ENCODE measurements at places on chromosomes 2 and 18.

GRCh38 chr2:5123582-5124196 lies 568.5 kb upstream of the SOX11 start:
- DNase-seq = no peak

- DNase-seq = no peak
These were observed 11.3 kb downstream of the RAD51AP2 start for GRCh38 chr2:17506736-17507616.

DNA sequence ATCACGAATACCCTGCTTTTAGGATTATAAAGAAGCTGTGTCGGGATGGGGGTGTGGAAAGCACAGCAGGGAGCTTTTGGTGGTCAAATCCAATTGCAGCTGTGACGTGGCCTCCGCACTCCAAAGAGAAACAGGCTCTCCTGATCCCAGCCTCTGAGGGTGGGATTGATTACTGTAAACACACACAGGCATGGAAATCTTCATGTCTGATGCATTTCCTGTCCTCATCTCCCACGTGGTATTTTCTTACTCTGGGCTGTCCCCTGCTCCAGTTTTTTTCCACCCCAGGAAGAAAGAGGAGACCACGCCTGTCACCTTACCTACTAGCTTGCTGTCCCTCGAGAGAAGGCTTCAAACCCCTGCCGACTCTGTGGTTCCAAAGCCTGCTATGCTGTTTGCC lies 22.7 kb downstream of the RNF152 start:
- no peak for DNase-seq

GRCh38 chr2:188295067-188295685 lies 3.5 kb downstream of the GULP1 start:
- no peak for DNase-seq

DNA sequence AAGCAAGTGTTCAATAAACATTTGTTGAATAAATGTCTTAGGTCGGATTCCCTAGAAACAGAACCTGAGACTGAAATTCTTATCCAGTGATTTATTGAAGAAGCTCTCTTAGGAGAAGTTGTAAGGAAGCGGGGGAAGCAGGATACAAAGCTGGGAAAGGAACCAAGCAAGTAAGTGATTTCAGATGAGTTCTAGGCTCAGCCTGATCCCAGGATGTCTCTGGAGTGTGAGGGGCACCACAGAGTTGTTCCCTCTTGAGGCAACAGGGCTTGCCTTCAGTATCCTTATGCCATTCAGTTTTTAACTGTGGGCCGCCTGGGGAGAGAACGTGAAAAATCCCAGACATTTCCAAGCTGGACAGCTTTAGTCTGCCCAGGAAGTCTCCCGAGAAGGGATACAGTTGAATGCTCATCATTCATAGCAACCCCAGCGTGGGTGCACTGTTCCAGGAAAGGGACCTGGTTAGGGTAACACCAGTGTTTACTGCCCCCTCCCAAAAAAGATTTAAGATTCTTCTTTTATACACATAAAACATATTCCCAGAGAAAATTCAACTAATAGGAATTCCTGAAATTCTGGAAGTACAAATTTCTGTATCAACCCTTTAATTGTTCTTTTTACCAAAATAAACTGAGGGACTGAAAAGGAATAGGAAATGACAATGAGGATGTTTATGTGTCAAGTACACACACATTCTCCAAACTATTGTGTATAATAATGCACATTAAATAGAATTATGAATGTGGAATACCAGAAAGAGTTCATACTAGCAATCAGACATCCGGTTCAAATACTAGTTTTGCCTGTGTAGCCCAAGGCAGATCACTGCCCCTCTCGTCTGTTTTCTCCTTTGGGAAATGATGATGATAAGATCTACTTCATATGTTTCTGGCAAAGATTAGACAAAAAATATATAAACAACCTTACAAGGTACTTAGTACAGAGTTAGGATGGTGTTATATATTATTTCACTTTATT lies 592.1 kb upstream of the CDH2 start:
- DNase-seq = no peak

GRCh38 chr2:158748926-158749590 lies 46.1 kb upstream of the DAPL1 start:
- no peak for DNase-seq

DNA sequence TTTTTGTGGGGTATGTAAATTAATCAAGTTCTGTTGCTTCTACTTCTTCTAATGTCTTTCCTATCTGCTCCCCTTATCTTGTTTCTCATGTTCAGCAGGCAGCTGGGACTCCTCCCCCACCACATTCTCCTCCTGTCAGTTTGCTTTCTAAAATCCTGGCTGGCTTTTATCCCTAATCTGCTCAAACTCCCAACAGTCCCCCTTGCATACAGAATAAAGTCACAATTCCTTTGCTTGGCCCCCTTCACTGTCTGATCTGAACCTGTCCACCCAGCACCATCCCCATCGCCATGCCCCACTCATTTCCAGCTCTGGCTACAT lies 2.2 kb downstream of the CFAP221 start:
- no peak for DNase-seq

GRCh38 chr2:42404676-42405075 lies 43.7 kb upstream of the COX7A2L start:
- no peak for DNase-seq

DNA sequence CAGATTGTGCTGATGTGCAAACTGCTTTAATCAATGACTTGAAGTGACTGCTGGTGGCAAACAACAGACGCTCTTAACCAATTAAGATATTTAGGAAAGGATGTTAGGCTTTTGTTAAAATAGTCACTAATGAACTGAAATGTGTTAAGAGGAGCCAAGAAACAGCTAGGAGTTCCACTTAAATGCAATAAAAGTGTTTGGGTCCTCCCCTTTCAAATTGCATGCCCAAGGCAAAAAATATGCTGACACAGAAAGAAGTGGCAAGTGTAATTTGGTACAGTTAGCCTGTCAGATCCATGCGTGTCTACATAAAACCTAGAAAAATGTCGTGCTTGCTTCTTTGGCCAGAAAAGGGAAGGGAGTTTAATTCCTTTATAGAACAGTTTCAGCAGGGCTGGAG lies 61.9 kb downstream of the XRCC5 start:
- DNase-seq = no peak

- DNase-seq = no peak
These were observed 438.0 kb upstream of the CDH20 start for GRCh38 chr18:60895181-60895580.

GRCh38 chr2:75647771-75648170 lies 1.2 kb downstream of the MRPL19 start:
- DNase-seq = no peak

GRCh38 chr2:33494155-33494779 lies 17.8 kb downstream of the RASGRP3 start:
- no peak for DNase-seq

DNA sequence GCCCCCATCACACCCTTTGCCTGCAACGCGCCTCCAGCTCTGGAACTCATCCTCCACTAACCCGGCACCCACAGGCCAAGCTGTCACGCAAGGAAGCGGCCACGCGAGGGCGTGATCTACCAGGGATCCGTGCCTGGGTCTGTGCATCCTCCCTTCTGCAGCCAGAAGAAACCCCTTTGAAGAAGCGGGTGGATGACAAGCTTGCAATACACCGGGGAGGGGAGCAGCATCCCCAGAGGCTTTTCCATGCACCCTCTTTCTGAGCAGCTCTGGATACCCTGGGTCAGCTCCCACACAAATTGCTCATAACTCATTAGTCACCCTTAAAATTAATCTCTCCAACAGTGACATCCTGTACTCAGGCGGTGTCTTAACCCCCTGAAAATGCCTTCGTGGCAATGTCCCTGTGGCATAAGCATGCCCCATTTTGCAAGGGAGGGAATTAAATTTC lies 47.6 kb downstream of the PDCL3 start:
- peak; percentile 75 for DNase-seq

GRCh38 chr2:46557788-46558187 lies 78.4 kb downstream of the TMEM247 start:
- DNase-seq = no peak

DNA sequence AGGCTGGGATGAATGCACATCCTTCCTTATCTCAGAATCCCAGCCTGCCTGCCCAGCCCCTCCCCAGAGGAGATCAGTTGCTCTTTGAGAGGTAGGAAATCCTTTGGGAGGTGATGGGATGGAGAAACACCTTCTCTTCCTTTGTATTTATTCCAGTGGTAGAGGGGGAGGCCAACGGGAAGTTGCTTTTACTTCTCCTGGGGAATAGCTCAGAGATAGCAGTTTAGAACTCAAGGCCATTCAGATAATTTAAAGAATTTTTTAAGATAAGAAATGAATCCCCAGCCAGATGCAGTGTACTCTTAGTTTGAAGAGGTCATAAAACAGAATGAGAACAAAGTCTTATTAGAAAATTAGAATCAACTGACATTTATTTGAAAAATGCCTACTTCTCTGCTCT lies 67.4 kb upstream of the PPM1B start:
- DNase-seq = no peak

DNA sequence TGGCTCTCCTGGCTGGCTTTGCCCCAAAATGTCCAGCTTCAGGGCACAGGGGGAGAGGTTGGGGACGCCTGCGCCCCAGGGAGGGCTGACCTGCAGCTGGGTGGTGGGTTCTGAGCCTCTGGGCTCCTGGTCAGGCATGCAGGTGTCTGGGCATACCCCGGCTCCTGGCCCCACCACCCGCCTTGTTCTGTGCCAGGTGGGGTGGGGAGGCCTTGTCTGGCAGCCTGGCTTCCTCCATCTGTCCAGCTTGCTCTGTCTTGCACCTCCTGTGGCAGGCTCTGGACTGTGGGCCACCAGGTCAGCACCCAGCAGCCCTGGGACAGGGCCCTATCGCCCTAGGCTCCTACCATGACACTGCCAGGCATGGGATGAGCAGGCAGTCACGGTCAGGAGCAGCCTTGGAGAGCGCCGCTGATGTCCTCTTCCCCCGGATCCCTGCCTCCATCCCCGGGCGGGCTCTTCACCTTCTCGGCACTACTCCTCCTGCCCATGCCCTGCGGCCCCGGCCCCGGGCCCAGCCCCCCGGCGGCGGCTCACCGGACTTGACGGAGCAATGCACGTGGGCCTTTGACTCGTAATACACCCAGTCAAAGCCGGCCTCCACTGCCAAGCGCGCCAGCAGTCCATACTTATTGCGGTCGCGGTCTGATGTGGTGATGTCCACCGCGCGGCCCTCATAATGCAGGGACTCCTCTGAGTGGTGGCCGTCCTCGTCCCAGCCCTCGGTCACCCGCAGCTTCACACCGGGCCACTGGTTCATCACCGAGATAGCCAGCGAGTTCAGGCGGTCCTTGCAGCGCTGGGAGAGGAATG lies 3.6 kb downstream of the IHH start:
- DNase-seq = no peak

DNA sequence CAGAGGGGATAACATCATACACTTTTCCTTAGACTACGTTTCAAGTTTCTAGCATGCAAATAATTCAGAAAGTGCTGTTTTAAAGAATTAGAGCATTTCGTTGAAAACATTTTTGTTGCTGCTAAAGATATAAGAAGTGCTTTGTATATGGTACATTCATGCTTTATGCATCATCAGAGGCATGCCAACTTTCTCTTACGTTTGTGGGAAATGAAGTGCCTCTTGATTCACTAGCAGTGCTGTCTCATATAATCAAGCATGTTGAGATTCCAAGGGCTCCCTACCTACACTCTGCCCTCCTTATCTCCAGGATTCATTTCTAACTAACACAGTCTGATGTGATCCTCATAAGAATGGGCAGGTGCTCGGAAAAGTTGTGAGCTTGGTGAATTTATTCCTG lies 748.6 kb upstream of the DDX18 start:
- no peak for DNase-seq

- DNase-seq = no peak
These were observed 7.4 kb upstream of the POLI start for GRCh38 chr18:54261894-54262293.

DNA sequence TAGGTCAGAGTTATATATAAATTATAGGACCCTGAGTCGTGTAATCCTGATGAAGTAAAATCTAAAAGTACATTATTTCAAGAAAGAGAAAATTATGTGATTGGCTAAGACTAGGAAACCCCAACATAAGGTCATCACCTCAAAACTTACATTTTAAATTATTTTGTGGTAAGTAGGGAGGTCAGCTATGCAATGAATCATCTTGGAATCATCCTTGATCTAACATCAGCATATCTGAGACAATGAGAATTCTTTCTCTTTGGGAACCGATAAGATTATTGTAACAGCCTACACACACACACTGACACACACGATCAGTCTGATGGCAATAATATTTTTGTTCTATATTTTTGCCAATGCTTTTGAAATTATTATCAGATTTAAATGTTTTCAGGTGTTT lies 904.8 kb upstream of the CHAC2 start:
- DNase-seq = no peak

- DNase-seq = no peak
These were observed 814 bp upstream of the RAB1A start for GRCh38 chr2:65130664-65131175.

DNA sequence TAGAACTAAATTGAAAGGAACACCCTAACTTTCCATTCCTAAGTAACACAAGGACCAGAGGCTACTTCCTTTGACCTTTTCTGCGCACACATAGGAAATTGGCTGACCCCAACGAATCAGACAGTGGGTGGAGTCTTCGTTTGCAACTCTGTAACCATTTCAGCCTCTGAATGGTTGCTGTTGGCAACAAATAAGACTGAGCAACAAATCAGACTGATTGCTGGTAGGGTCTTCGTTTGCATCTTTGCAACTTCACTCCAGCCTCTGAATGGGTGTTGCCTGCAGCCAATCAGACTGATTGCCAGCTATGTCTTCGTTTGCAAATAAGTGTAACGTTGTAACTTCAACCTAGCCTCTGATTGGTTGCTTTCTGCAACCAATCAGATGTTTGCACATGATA lies 34.6 kb downstream of the USP40 start:
- no peak for DNase-seq

- no peak for DNase-seq
These were observed 921 bp downstream of the VAPA start for GRCh38 chr18:9914584-9915290.

DNA sequence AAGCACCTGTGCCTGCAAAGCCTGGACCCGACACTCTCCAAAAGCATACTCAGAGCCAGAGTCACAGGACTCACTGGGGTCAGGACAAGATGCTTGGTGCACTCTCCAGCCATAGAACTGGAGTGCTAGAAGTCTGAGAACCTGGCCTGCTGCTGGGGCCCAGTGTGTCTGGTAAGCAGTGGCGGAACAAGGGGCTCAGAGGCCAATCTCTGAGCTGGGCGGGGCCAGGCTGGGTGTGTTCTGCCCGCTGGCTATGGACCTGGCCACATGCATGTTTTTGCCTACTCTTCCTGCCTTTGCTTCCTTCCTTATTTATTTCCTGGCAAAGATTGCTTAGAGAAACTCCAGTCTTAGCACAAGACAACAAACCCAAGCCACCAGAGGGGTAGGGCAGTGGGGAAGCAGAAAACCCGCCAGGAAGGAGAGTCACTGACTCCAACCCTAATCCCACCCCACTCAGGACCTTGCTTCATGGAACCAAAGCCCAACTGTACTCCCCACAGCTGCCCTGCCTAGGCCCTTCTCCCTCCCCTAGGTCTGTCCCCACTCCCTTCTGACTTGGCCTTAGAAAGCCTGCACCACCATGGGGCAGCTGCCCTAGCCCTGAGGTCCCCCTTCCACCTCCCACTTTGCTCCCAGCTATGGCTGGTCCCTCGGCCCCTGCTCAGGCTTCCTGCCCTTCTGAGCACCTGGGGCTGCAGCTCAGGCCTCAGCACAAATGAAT lies 315.5 kb downstream of the CELF4 start:
- DNase-seq = no peak

GRCh38 chr2:101193033-101193626 lies 41.9 kb upstream of the TBC1D8 start:
- no peak for DNase-seq
